Thoracic aorta (tissue), 2 donors: ENCODE measurements at places on chromosomes 16 and 17. TPM values are rescaled to one million over a fixed set of nuclear protein-coding genes. Genes with fewer than 3 reads are reported as not detected.

DNA sequence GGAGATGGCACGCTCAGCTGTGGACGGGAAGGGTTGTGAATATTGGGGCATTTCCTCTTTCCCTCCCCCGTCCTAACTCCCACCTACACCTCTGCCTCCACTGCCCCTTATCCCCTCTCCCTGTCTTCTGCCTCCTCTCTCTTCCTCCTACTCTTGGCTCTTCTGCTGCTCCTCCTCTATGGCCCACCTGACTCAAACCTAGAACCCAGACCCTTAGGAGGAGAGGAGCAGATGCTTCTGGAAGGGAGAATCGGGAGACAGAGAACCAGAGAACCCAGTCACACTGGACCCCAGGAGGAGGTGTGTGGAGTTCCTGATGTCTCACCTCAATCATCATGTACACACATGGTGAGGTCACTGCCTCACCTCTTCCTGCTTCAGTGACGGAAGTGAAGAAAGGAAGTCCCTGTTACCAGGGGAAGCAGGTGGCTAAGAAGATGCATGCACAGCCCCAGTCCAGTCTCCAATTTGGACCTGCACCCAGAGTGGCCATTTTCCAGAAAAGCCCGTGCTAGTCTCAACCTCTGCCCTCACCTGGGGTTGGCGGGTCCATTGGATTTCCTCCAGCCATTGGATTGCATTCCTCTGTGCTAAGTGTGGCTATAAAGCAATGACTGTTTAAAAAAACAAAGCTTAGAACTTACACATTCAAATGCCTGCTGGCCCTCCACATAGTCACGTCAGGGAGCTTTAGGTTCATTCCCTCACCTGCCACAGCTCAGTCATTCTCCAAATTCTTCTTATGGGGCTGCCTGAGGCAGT is 4.0 kb downstream of the RNF222 start:
- no peaks in the 10 kb centered on the region for H3K4me1 ChIP-seq
- no peaks in the 10 kb centered on the region for H3K27me3 ChIP-seq
- DNase-seq = no peak
- no peaks in the 10 kb centered on the region for H3K36me3 ChIP-seq
- H3K4me3 ChIP-seq = no peak overlapping the region

DNA sequence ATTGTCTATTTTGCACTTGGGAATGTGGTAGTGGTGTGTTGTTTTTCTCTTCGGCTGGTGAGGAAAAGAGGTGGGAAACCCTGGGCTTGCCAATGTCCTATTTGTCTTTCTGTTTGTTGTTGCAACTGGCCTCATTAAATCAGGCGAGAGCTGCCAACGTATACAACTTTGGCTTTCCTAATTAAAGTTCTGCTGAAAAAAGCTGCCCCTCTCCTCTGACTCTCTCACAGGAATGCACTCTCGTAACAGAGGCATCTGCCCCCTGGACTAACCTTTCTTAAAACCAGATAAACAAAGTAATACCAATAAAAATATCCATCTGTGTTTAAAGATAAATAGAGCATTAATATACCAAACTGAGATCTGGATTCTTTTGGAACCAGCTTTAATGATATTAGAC is 7.8 kb downstream of the CDRT15 start:
- no peak for DNase-seq
- no peak overlapping the region for H3K4me3 ChIP-seq
- no peaks in the 10 kb centered on the region for H3K4me1 ChIP-seq
- no peaks in the 10 kb centered on the region for H3K27me3 ChIP-seq
- no peaks in the 10 kb centered on the region for H3K36me3 ChIP-seq

- H3K27ac ChIP-seq = no peak overlapping the region
- no peak overlapping the region for H3K4me3 ChIP-seq
Observed at GRCh38 chr17:46756861-46757260, 61.6 kb downstream of the WNT3 start.

- H3K27ac ChIP-seq = no peak overlapping the region
- H3K27me3 ChIP-seq = no peaks in the 10 kb centered on the region
- H3K4me1 ChIP-seq = no peaks in the 10 kb centered on the region
- DNase-seq = no peak
- H3K4me3 ChIP-seq = no peak overlapping the region
Observed at GRCh38 chr16:8075271-8075670, 515.0 kb downstream of the TMEM114 start.

GRCh38 chr17:42249681-42250446 is 26.3 kb downstream of the STAT5B start:
- no peaks in the 10 kb centered on the region for H3K36me3 ChIP-seq
- H3K4me1 ChIP-seq = peaks cover 15% of the 10 kb centered on the region
- H3K27ac ChIP-seq = peak overlapping the region; percentile 81
- DNase-seq = no peak

Gene SLC38A8
- not detected for total RNA-seq

DNA sequence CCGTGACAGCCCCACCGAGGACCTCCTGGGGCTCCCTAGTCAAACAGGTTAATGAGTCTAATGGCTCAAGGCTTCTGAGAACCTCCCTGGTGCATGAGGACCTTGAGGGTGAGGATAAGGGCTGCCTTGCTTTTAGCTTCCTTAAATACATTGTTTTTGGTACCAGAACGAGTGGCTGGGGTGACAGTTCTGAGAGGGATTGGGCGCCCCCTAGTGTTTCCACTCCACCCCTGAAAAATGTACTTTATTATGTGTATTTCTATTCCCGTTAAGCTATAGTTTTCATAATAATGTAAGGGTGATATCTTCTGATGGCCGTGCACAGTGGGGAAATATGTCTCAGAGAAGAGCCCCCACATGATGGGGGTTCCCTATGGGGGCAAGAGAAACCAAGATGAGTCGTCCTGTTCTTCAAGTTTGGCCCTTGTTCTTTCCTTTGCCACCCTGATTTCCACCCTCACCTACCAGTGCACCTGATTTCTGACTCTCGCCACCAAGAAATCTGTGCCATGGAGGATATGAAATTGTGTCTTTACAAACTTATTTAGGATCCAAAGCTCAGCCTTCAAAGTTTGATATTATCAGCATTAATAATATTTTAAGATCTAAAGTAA is 14.5 kb upstream of the VWA3A start:
- no peaks in the 10 kb centered on the region for H3K4me1 ChIP-seq
- no peaks in the 10 kb centered on the region for H3K27me3 ChIP-seq
- DNase-seq = no peak
- no peak overlapping the region for H3K27ac ChIP-seq
- no peaks in the 10 kb centered on the region for H3K36me3 ChIP-seq
- H3K4me3 ChIP-seq = no peak overlapping the region

DNA sequence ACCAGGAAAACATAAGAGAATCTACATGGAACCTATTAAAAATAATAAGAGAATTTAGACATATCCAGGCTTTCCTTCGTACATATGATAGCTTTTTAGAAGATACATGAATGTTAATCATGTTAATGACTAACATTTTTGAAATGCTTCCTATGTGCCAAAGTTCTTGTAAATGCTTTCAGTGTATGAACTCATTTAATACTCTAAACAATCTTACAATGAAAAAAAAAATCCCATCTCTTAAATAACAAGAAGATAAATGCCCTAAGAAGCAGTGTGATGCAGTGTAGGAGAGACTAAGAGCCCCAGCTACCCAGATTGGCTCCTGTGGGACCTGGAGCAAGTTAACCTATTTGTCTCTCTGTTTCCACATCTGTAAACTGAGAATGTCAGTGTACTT is 220.4 kb upstream of the MYOCD start:
- no peak overlapping the region for H3K27ac ChIP-seq
- DNase-seq = no peak
- H3K36me3 ChIP-seq = no peaks in the 10 kb centered on the region
- no peaks in the 10 kb centered on the region for H3K4me1 ChIP-seq
